ENCODE measurements at places on chromosomes 2 and 18. TPM values are rescaled to one million over a fixed set of nuclear protein-coding genes. Genes with fewer than 3 reads are reported as not detected.

DNA sequence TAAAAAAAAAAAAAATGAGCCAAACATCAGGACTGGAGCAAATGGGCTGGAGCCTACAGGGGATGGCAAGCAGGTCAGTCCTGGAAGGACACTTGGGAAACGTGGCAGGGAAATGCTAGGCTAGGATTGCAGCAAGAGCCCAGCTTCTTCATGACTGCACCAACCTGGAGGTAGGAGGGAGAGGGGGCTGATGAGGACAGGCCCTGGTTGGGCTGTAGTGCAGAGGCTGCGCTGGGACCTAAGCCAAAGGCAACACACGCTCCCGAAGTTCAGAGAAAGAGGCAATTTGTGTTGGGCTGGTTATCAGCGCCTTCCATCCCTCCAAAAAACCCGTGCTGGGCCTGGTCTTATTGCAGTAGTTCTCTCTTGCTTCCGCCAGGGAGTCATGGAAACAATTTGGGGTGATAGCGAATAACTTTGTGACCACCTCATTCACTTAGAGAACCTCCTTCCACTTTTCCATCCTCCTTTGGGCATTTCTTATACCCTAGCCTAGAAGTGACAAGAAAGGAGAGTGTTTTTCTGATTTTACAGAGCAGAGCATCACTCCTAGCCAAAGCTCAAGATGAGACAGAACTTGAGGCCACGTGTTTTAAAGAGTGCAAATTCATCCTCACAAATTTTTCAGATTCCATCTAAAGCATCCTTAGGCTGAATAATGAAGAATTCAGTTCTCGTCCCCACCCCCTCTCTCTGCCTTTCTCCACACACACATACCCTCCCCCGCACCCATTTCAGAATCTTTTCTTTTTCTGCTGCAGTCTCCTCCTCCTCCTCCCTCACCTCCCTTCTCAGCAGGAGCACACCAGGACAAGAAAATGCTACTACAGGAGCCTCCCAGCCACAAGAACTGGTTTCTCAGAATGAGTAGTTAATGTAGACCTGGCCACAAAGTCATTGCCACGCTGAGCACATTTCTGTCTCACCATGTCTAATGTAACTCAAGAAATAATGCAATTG, 82.5 kb upstream of the STPG4 start:
- no peak for DNase-seq
- no peaks in the 10 kb centered on the region for H3K27me3 ChIP-seq
- no peaks in the 10 kb centered on the region for H3K36me3 ChIP-seq
- no peak overlapping the region for H3K27ac ChIP-seq

DNA sequence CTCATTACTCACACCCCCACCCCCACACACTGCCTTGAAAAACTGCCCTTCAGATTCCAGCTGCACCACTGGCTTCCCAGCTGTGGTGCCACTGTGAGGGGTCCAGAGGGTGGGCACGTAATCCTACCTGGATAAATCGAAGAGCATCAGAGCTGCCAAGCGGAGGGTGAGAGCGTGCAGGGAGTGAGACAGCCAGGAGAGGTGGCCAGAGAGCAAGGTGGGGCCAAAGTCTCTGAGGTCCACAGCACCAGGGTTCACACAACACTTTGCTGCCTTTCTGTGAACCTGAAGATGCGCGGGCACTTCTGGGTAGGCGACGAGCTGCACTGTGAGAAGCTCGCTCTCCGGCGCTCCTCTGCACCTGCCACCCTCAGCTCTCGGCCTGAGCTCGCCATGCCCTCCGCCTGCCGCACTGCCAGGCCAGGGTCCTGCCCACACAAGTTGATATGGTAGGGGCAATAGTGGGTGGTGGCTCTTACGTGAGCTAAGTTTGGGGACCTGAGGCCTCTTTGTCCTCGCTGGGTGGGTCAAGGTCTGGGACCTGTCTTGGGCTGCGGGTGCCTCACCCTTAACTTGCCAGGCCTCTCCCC, 83.9 kb downstream of the MARCO start:
- no peaks in the 10 kb centered on the region for H3K27me3 ChIP-seq
- no peaks in the 10 kb centered on the region for H3K36me3 ChIP-seq
- no peak overlapping the region for H3K4me3 ChIP-seq
- no peaks in the 10 kb centered on the region for H3K4me1 ChIP-seq
- H3K27ac ChIP-seq = no peak overlapping the region

DNA sequence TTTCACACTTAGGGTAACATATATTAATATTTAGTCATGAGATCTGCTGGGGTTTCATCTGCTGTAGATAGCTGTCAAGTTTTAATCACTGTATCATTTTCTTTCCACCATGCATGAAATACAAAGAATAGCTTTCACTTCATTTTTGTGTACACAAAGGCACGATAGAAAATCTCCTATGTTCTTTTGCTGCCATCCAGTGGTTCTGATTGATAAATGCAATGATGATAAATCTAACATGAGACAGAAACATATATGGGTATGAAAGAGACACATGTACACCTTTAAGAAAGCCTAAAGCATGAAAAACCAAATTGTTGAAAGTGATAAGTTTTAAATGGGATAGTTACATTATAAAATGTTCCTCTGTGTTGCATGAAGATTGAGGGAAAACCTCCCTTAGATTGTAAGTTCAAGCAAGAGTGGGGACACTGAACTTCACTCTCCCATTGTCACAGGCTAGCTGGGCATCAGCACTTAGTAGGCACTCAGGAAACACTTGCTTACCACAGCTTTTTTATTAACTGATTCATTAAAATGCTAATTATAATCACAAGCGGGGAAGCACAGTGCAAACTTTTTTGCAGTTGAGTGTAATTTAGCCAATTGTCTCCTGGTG, 31.2 kb downstream of the C1D start:
- H3K27me3 ChIP-seq = no peaks in the 10 kb centered on the region
- H3K4me3 ChIP-seq = no peak overlapping the region
- no peaks in the 10 kb centered on the region for H3K36me3 ChIP-seq
- no peaks in the 10 kb centered on the region for H3K4me1 ChIP-seq
- DNase-seq = no peak

- no peak overlapping the region for H3K27ac ChIP-seq
- no peaks in the 10 kb centered on the region for H3K4me1 ChIP-seq
- no peaks in the 10 kb centered on the region for H3K36me3 ChIP-seq
These were observed 805.6 kb upstream of the ZEB2 start for GRCh38 chr2:145325485-145325884.

DNA sequence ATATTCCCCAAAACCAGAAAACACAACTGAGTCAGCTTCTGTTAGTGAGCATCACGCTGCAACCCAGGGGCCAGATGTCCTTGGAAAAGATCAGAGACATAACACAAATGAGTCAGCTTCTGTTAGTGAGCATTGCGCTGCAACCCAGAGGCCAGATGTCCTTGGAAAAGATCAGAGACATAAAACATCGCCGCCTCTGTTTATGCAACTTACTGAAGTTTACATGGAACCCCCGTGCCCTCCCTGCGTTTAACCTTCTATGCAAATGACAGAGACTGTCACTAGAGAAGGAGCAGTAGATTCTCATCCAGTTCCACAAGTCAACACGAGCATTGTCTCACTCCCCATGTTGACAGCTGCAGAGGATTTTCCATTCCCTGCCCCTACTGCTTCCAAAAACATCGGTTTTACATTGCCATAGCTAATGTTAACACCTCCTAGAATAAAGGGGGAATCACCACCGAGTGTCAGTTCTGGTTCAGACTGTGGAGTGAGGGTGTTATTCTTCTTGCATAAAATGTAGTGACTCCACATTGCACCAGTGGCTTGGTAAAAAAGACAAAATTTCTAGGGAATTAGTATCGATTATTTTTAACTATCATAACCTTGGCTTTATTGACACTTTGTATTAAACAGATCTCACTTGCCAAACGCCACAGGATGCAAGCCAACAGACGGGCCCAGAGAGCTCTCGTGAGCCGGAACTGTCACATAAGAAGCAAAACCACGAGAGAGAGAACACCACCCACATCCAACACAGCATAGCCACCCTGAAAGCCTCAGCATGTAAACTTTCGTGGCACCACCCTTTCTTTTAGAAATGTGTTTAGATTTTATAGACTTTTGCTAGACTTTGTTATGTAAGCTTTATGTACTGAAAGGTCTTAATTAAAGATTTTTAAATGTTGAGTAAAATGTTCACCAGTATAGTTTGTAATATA, 87.7 kb downstream of the SH3YL1 start:
- H3K27me3 ChIP-seq = no peaks in the 10 kb centered on the region
- no peaks in the 10 kb centered on the region for H3K4me1 ChIP-seq
- DNase-seq = no peak
- H3K4me3 ChIP-seq = no peak overlapping the region
- H3K36me3 ChIP-seq = no peaks in the 10 kb centered on the region

- peak; percentile 5 for DNase-seq
- H3K27ac ChIP-seq = no peak overlapping the region
- H3K4me1 ChIP-seq = no peaks in the 10 kb centered on the region
These were observed 174.4 kb downstream of the SEPTIN10 start for GRCh38 chr2:109439390-109439786.

GRCh38 chr18:66317243-66318090, 286.4 kb downstream of the CDH19 start:
- H3K4me1 ChIP-seq = no peaks in the 10 kb centered on the region
- no peaks in the 10 kb centered on the region for H3K27me3 ChIP-seq
- no peaks in the 10 kb centered on the region for H3K36me3 ChIP-seq
- no peak overlapping the region for H3K4me3 ChIP-seq

- no peaks in the 10 kb centered on the region for H3K4me1 ChIP-seq
- no peak for DNase-seq
- H3K4me3 ChIP-seq = no peak overlapping the region
- H3K27ac ChIP-seq = no peak overlapping the region
- no peaks in the 10 kb centered on the region for H3K27me3 ChIP-seq
These were observed 67.0 kb downstream of the PMS1 start for GRCh38 chr2:189851174-189851826.

DNA sequence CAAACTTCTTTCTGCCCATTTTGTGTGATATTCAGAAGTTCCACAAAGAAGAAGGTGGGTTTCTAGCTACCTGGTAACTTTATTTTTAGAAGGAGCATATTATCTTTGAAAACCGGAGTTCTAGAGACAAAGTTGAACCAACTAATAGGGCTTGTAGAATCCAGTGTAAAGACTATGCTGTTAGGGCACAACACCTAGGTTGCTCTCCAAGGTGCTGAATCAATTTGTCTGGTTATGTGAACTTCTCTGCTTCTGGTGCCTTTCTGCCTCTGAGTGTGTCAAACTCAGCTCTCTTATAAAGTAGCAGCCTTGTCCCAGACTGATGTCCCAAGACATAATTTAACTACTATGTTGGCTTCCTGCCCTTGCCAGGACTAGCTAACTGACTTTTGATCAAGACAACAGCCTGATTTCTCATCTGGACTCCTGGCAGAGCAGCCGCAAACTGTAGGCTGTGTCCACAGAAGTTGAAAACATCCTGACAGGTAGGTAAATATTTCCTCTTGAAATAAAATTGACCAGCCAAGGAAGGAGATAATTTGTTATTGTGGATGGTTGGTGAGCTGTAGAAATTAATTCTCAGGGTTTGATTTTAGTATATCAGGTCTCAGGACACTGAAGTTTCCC, 119.4 kb downstream of the CYRIA start:
- H3K27me3 ChIP-seq = no peaks in the 10 kb centered on the region
- no peak overlapping the region for H3K4me3 ChIP-seq
- H3K36me3 ChIP-seq = peaks cover 2% of the 10 kb centered on the region
- no peak overlapping the region for H3K27ac ChIP-seq

DNA sequence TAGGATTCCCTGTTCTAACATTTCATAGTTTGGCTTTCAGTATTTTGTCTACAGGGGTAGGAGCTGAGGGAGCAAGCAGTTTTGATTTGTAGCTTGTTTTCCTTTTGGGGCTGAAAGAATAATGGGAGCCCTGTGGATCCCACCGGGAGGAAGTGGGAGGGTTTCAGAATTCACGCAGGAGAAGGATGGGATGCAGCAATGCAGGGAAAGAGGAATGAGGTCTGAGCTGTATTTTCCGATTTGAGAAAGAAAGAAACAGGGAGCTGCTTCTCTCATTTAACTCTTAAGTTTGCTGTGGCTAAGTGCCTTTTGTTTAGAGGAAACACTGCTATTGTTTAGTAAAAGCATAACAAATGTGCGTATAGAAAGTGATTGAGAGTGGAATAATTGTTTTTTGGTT, 141.0 kb downstream of the ADCYAP1 start:
- no peaks in the 10 kb centered on the region for H3K36me3 ChIP-seq
- H3K27ac ChIP-seq = no peak overlapping the region
- H3K4me3 ChIP-seq = no peak overlapping the region
- no peaks in the 10 kb centered on the region for H3K27me3 ChIP-seq
- no peaks in the 10 kb centered on the region for H3K4me1 ChIP-seq

DNA sequence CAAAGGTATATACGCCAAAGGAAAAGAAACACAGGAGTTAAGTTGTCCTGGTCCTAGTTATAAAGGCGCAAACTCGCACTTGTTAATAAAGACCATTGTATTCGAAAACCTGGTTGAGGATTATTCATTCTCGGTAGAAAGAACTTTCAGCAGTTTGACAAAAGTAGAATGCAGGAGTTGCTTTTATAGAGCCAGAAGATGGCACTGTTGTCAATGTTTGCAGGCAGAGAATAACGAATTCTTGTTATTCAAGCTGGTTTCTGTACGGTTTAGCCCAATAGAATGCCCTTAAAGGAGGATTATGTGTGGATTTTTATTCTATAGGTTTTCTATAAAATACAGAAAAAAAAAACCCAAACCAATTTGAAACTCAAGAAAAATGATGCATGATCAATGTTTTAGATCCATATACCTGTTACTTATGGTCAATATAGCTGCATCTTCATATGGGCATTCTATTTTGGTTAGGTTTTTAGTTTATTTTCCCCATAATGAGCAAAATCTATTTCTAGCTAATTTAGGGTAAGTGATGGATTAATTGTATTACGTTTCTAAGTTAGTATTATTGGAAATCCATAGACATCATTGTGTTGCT, 510.3 kb downstream of the PLCL1 start:
- no peak for DNase-seq
- no peaks in the 10 kb centered on the region for H3K27me3 ChIP-seq
- H3K36me3 ChIP-seq = no peaks in the 10 kb centered on the region
- H3K4me1 ChIP-seq = no peaks in the 10 kb centered on the region
- H3K4me3 ChIP-seq = no peak overlapping the region

PAX8 gene
- 1.1 TPM for total RNA-seq

NDUFB3 gene
- 45.9 TPM for total RNA-seq

INPP5D gene
- 8.1 TPM for total RNA-seq

ECEL1 gene
- 0.80 TPM for total RNA-seq

UGT1A6 gene
- total RNA-seq = 315 TPM

TEX261 gene
- 26.5 TPM for total RNA-seq

RTP5 gene
- not detected for total RNA-seq

MERTK gene
- 10.6 TPM for total RNA-seq

AP1S3 gene
- total RNA-seq = 2.7 TPM

TDRD15 gene
- total RNA-seq = 2.4 TPM

ADD2 gene
- 0.14 TPM for total RNA-seq

REEP1 gene
- total RNA-seq = 0.61 TPM

Measured in right lobe of liver (tissue), 6 donors.